ENCODE measurements at places on chromosomes 11 and 22.

DNA sequence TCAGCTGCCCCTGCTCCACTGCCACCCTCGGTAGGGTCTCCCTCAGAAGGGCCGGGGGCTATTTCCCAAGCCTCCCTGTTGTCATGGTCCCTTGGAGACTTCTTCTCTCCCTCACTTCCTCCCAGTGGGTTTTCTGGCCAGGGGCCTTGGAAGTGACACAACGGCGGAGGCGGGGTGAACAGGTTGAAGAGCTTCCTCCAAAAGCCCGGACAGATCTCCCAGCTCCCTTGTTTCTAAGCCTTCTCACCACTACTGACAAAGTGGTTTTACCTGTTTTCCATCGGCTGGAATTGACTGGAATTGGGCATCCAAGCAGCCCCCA lies 14.5 kb downstream of the MYH9 start:
- no peak for DNase-seq

DNA sequence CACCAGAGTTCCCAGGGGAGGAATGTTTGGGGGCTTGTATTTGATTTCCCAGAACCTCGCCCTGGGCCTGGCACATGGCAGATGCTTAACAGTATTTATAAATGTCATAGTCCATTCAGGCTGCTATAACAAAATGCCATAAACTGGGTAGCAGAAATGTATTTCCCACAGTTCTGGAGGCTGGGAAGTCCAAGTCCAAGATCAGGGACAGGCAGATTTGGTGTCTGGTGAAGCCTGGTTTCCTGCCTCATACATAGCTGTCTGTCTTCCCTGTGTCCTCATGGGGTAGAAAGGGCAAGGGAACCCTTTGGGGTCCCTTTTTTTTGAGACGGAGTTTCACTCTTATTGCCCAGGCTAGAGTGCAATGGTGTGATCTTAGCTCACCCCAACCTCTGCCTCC lies 24.0 kb downstream of the KCTD21 start:
- DNase-seq, result no peak

GRCh38 chr22:46293577-46294260 lies 3.0 kb upstream of the GTSE1 start:
- DNase-seq, result no peak

GRCh38 chr11:1708716-1709115 lies 11.7 kb downstream of the KRTAP5-6 start:
- no peak for DNase-seq

Measured in ACHN (cell line).